ENCODE measurements at places on chromosomes 6 and 20.

DNA sequence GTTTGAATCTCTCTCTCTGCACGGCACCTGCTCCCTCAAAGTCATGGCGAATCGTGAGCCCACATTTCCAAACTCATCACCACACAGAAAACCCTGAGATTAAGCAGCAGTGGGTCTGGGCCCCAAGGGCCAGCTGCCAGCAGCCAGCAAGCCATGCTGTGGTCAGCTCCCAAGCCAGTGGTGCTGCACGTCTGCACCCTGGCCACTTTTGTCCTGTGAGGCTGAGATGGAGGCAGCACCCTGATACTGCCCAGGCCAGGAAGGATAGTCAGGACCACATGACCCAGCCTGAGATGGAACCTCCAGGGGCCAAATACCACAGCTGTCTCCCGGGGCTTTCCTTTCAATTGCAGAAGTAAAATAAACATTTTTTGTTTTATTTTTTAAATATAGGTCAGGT, 93.9 kb downstream of the PRND start:
- DNase-seq, result no peak

GRCh38 chr6:32370505-32370904, 1.2 kb downstream of the TSBP1 start:
- DNase-seq, result no peak

DNA sequence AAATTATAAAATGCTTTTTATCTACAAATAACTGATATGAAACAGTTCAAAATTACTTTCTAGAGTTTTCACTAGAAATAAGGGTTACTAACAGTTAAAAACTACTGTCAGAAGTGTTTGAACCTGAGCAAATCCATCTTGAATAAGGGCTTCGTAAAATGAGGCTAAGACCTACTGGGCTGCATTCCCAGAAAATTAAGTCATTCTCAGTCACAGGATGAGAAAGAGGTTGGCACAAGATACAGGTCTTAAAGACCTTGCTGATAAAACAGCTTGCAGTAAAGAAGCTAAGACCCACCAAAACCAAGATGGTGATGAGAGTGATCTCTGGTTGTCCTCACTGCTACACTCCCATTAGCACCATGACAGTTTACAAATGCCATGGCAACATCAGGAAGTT, 93.7 kb downstream of the PLG start:
- DNase-seq, result no peak

DNA sequence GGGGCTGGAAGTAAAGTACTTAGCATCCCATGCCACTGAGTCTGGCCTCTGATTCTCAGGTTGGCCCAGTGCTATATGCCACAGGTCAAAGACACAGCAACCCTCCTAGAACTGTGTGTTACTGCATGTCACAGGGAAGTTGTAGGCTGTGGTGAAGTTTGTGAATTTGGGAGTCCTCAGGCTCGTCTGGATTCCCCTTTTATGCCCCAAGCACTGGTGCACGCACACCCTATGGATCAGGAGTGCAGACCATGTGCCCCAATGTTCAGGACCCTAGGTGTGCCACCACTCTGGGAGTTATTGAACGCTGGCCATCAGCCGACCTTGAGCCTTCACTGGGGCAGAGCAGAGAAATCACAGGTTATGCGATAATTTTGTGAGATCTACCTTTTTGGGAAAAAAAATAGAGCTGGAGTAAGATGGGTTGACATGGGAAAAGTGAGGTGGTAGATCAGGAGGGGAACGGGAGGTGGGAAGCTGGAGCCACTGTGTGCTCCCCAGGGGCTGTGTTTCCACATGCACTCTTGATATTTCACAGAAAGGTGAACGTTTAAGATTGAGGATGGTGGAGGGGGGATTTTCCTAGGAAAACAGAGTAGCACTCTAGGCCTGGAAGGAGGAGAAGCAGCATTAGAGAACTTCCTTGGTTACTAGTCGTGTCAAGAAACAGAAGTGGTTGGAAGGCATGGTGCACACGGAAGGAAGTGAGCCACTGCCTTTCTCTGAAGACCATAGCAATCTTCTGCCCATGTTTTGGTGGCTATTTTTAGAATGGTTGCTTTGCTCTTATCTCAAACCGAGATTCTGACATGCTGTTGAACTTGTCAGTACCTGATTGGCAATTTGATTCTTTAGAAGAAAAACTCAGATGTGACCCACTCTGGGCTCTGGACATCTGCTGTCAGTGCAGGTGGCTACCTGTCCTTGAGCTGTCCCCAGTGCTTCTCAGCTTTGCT, 44.1 kb downstream of the DUSP22 start:
- DNase-seq, result no peak

DNA sequence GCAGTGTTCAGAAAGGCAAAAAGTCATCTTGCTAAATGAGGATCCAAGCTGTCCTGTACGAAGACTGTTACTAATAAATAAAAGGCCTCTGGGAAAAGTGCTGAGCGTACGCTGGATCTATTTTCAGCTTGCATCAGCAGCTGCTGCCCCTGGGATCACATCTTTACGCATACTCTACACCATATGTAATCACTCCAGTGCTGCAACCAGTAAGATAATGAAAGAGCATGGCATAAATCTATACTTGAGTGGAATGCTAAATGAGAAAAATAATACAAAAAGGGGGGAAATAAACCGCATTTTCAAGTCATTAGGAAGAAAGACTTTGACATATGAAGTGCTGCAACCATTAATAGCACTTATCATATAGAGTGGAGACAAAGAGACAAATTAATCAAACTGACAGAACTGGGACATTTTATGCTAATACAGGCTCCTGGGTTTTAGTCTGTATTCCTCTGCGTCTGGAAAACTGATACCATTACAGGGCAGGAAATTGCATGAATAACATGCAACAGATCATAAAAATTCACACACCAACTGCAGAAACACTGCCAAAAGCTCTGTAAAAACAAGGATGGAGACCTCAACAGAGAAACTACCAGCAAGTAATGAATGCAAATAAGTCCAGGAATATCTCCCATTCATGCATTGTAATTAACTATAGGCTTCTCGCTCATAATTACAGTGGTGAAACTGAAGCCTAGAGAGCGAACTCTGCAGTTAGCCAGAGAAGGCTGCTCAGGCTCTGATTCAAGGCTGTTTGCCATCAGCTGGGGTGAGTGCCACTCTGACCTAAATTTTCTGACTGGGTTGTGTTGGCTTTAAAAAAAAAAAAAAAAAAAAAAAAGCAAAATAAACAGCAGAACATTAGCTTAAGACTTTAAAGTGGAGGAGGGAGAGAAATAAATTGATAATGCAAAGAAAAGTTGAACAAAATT, 83.8 kb downstream of the GJA10 start:
- no peak for DNase-seq

GRCh38 chr6:133724726-133725125, 164.2 kb upstream of the TCF21 start:
- DNase-seq, result no peak

DNA sequence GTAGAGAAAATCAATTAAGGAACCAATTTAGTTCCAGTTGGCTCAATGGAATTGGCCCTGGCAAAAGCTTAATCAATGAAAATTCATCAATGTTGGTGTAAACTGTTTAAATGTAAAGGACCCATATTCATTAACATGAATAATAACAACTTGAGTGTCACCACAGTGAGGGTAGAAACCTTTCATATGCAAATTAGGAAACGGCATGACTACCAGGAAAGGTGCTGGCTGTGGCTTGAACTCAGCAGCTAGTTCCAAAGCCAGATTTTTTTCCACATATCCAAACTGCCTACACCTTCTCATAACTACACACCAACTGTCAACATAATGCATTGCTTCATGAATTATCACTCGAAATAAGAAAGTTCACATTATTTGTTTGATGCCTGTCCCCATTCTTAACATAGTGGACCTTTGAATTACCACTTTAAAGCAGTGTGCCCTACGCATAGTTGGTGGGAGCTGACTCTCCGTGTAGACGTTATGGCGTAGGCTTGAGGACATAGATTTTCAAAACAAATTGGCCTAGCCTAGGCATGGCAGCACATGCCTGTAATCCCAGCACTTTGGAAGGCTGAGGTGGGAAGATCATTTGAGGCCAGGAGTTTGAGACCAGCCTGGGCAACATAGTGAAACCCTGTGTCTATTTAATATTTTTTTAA, 19.7 kb downstream of the PBOV1 start:
- no peak for DNase-seq

- no peak for DNase-seq
Measured at GRCh38 chr6:87498048-87498447, 25.3 kb downstream of the SLC35A1 start.

GRCh38 chr6:137957471-137957870, 90.4 kb downstream of the TNFAIP3 start:
- no peak for DNase-seq

DNA sequence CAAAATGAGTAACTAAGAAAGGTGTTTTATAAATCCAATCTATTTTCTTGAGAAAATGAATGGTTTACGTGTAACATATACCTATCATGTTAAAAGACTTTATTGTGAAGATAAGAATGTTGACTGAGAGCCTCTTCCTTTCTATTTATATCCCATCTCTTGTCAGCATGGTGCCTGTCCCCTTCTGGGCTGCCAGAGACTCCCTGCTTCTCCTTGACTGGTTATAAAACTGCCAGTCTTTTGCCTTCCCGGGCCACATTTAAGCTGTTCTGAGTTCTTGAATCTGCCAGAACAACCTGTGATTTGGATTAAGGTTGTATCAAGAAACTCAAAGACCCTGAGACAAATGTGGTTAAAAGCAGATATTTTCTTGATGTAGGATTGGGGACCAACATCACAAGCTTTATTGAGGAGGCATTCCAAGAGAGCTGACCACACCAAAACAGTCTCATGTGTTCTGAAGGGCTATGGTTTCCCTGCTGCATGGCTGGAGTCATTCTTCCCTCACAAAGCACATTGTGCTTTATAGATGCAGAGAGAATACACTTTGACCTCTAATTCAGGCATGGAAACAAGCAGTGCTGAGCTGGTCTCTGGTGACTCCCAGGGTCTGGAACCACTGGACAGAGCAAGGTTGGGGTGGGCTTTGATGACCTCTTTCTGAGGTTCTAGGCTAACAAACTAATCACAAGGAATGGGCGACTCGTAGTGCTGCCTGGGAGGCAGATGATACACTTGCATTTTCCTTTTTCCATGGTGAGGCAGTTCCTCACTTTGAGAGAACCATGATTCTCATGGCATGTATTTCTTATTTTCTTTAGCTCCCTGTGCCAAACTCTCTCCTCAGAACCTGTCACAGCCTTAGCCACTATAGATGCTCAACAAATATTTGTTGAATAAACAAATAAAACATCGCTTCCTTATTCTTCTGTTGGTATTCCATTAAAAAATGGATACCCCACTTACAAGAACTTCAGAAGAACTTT, 205.0 kb upstream of the PREP start:
- no peak for DNase-seq

GRCh38 chr6:143362192-143362558, 88.3 kb downstream of the ADAT2 start:
- DNase-seq, result no peak

GRCh38 chr6:103177791-103178190, 1681.9 kb downstream of the HACE1 start:
- DNase-seq, result no peak

- no peak for DNase-seq
Measured at GRCh38 chr20:62437927-62438326, 10.6 kb upstream of the RBBP8NL start.

- no peak for DNase-seq
Measured at GRCh38 chr20:50320901-50321796, 130.5 kb downstream of the CEBPB start.

- no peak for DNase-seq
Measured at GRCh38 chr6:161238500-161238899, 35.4 kb downstream of the AGPAT4 start.

GRCh38 chr6:29813066-29813465, 14.6 kb upstream of the HLA-G start:
- no peak for DNase-seq

DNA sequence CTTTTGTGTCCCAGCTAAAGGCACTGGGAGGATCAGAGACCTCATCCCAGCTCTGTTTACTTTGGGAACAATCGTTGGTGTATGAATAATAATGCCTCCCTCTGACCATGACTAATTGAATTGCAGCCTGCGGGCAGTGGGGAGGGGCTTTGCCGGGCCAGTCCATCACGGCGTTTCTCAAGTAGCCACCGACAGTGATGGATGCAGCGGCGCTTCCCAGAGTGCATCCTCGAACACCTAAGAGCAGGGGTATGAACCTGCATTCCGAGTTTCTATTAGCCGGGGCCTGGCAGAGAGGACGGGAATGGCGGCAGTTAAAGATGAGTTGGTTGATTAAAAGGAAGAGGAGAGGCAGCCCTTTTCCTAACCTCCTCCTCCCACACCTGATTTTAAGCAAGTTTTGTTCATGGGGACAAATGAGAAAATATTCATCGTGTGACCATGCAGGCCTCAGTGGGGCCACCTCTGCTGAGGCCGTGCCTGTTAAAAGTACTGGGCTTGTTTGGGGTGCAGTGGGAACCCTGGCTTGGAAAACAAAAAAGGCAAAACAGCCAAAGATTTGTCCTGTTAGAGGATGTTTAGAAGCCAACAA, 154.1 kb downstream of the FOXA2 start:
- no peak for DNase-seq

GRCh38 chr6:54897462-54898189, 51.1 kb downstream of the FAM83B start:
- no peak for DNase-seq

- no peak for DNase-seq
Measured at GRCh38 chr6:139338795-139339194, 35.7 kb downstream of the CITED2 start.

DNA sequence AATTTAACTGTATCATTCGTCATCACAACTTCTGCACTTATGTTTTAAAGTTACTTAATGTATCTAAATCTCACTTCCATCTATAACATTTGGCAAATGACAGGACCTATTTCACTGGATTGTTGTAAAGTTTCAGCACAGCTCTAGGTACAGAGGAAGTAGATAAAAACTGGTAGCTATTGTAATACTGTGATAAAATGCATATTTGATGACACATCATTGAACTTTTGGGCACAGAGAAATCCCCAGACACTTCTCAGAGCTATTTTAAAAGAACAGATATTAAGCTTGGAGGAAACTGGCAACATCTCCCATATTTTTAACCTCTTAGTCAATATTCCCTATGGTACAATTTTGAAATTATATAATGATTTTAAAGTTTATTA, 138.7 kb downstream of the RFPL4B start:
- DNase-seq, result no peak

DNA sequence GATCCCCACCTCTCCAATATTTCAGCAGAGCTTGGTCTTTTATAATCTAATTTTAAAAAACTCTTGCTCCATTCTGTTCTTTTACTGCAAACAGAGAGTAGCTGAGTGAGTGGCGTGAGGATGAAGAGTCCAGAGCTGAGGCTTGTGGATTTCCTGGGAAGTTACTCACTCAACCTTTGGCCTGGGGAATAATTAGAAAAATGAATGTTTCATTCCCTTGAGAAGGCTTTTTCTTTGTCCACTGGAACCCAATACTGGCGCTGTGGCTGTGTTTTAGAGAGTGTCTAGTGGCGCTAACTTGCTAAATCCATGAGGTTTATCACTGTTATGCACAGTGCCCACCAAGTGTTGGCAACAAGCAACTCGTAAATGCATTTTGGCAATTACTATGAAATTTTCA, 251.5 kb downstream of the HIVEP2 start:
- DNase-seq, result no peak
